Activated CD4-positive, alpha-beta memory T cell treated with anti-CD3 and anti-CD28 coated beads for 36 hours (primary cell): ENCODE measurements at places on chromosomes 12 and 14. TPM values are rescaled to one million over a fixed set of nuclear protein-coding genes. Genes with fewer than 3 reads are reported as not detected.

- DNase-seq: no peak
These were observed 979.8 kb downstream of the VRK1 start for GRCh38 chr14:97776890-97777558.

DNA sequence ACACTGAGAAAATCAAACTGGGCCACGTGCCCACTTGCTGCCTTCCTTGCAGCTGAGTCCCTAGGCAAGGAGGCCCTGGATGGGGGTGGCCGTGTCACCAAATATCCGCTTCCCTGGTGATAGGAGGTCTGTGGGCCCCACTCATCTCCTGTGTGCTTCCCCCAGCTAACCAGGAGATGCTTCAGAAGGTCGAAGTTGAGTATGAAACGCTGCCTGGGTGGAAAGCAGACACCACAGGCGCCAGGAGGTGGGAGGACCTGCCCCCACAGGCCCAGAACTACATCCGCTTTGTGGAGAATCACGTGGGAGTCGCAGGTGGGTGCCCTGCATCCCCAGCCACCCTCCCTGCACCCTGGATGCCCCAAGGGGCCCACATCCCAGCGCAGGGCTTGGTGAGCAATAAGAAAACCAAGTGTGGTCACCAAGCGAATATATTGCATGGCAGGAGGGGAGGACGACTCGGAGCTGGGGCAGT lies 6.8 kb upstream of the SIVA1 start:
- DNase-seq: peak; percentile 74

- DNase-seq: no peak
These were observed 136.8 kb upstream of the PRKD1 start for GRCh38 chr14:30064454-30064853.

Gene MYG1
- total RNA-seq: 77.9 TPM

DNA sequence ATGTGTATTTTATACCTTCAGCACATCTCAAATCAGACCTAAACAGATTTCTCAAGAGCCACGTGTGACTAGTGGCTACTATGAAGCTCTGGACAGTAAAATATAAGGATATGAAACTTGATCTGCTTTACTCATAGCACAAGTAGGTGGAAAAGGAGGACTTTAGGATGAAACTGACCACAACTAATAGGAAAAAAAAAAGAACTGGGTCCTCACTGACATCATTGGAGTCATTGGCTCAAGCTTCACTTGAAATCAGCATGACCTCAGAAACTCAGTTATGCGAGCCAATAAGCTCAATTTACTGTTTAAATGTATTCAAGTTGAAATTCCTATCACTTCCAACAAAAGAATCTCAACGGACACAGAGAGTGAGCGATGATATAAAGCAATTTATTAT lies 34.1 kb upstream of the CIT start:
- no peak for DNase-seq

DNA sequence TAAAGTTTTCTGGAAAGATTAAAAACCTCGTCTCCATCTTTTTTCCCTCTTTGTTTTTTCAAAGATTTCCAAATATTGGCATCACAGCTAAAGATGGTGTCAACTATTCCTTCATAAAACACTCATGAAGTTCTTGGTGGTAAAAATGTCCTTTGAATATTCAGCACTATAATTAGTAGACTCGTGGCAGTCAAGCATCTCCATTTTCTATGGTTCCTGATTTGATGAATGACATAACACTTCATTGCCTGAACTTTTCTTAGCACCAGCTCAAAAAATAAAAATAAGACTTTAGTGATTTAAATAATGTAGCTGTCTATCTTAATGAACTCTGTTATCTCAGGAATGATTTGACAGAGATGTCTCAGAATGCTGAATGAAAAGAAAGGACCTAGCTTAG lies 19.7 kb downstream of the UBE2N start:
- DNase-seq: no peak

Gene SERPINA12
- total RNA-seq: not detected

- DNase-seq: no peak
These were observed 83.4 kb downstream of the GTF2A1 start for GRCh38 chr14:81137316-81137715.

Gene CLEC14A
- not detected for total RNA-seq

DNA sequence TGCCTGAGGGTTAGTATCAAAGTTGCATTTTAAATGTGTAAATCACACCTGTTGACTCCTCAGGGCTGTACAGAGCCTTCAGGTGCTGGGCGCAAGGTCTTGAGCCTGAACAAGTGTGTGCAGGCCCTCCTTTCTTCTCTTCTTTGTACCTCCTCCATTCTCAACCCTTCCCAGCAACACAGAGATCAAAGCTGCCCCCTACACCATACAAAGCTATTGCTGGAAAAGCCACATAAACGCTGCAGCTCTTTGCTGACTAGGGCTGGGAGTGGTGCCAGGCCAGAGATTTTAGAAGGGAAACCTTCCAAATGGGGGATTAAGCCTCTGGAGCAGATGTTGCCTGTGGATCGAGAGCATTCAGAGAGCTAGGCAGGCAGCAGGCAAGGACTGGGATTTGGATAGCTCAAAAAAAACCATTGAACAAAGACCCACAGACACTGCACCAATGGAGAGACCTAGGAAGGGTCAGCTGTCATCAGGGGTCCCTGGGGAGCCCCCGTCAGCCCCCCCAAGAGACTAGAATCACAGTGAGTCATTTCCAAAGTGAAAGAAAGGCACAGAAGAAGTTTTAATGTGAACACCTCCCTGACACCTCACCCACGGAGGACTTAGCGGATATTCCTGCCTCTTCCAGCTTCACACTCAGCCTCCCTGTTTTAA lies 18.2 kb upstream of the SUSD6 start:
- no peak for DNase-seq

- no peak for DNase-seq
These were observed 8.8 kb upstream of the FOXG1 start for GRCh38 chr14:28757786-28758185.

Gene PAPLN
- total RNA-seq: 0.62 TPM
